ENCODE measurements at places on chromosomes 3 and 15. TPM values are rescaled to one million over a fixed set of nuclear protein-coding genes. Genes with fewer than 3 reads are reported as not detected.

The NBEAL2 gene
- 2.1 TPM for total RNA-seq

The ONECUT1 gene
- not detected for total RNA-seq

The WDR72 gene
- not detected for total RNA-seq

The CHRM5 gene
- not detected for total RNA-seq

The SENP7 gene
- total RNA-seq: 14.4 TPM

The MYD88 gene
- 10.3 TPM for total RNA-seq

The PCOLCE2 gene
- 6.7 TPM for total RNA-seq

The PP2D1 gene
- not detected for total RNA-seq

The IGDCC3 gene
- total RNA-seq: not detected

The P2RY13 gene
- under 0.01 TPM for total RNA-seq

The IL12A gene
- total RNA-seq: 72.5 TPM

The PEX11A gene
- total RNA-seq: 15.9 TPM

The PRR20G gene
- total RNA-seq: not detected

The SCN5A gene
- 0.50 TPM for total RNA-seq

The MKRN2OS gene
- total RNA-seq: not detected

The ACOX2 gene
- 20.5 TPM for total RNA-seq

DNA sequence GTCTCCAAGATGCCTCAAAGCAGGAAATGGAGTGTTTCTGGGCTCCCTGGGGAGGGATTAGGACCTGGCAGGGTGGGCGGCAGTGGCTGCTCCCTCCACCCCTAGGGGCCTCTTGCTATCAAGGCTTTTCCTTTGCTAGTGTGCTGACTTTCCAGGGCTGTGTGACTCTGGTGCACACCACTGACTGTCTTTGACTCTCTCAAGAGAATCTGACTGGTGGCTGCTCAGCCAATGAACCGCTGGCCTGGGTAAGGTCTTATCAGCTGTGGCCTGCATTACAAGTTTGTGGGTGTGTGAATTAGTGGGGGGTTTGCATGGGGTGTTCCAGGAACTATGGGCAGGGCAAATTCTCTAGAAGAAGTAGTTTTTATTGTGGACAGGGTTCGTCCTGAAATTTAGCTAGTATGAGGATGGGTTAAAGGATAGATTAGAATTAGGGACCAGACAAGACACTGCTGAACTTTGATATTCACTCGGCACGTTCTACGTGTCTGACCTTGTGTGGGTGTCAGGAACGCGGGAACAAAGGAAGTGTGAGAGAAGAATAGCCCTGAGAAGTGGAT is 29.5 kb downstream of the SIAH2 start:
- DNase-seq: no peak
- no peak overlapping the region for H3K27ac ChIP-seq
- H3K36me3 ChIP-seq: no peaks in the 10 kb centered on the region
- no peak overlapping the region for H3K4me3 ChIP-seq
- H3K4me1 ChIP-seq: no peaks in the 10 kb centered on the region

DNA sequence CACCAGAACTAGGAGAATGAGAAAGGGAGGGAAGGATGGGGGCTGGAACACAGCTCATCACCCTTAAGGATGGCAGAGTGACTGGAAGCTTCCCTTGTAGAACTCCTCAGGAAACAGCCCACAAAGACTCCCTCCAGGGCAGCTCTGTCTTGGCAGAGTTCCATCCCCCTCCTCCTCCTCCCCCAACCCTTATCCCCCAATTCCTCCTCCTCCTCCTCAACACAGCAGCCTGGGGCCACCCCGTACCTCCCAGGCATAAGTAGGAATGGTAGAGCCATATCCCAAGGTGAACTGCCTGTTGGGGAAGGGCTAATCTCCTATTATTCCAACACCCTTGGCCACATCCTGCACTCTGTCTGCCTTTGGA is 38.8 kb downstream of the ADCY5 start:
- no peaks in the 10 kb centered on the region for H3K4me1 ChIP-seq
- H3K27me3 ChIP-seq: peaks cover 21% of the 10 kb centered on the region
- no peak overlapping the region for H3K27ac ChIP-seq
- DNase-seq: no peak

- no peak for DNase-seq
- no peak overlapping the region for H3K27ac ChIP-seq
- H3K27me3 ChIP-seq: no peaks in the 10 kb centered on the region
- H3K4me3 ChIP-seq: no peak overlapping the region
Measured at GRCh38 chr15:80942746-80943565, 46.7 kb downstream of the MESD start.

GRCh38 chr3:72079369-72079872 is 294.5 kb upstream of the PROK2 start:
- no peak for DNase-seq
- H3K36me3 ChIP-seq: no peaks in the 10 kb centered on the region
- H3K4me1 ChIP-seq: no peaks in the 10 kb centered on the region
- H3K27me3 ChIP-seq: no peaks in the 10 kb centered on the region

DNA sequence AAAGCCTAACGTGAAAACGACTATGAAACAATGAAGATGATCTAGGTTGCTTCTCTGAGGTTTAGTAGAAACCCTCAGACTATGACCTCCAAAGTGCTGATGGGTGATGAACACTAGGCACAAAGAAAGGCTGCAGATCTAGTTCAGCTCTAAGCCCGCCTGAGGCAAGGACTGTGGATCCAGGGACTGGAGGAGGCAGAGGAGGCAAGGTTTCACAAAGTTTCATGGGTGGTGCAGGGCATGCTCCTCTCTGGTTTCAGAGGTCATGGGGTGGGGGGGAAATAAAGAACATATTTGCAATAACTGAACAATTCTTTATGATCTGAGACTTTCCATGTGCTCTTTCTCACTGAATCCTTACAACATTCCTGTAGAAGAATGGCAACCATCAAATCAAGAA is 679.2 kb downstream of the NTRK3 start:
- H3K27me3 ChIP-seq: no peaks in the 10 kb centered on the region
- H3K4me3 ChIP-seq: no peak overlapping the region

DNA sequence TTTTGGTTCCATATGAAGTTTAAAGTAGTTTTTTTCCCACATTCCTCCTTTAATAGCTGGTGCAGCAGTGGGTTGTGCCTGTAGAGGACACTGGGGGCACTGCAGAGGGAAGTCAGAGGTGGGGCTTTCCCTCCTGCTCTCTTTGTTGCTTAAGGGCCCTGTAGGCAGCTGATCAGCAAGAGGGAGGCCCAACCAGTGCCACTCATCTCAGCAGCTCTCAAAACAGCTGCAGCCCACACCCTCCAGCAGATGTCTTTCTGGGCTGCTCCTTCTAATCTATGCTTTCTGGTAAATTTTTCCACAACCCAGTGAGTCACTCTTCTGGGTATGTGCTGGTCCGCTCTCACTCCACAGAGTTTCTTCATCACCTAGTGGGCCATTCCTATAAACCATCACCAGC is 263.8 kb downstream of the FEZF2 start:
- no peaks in the 10 kb centered on the region for H3K36me3 ChIP-seq
- peaks cover 5% of the 10 kb centered on the region for H3K4me1 ChIP-seq
- peak; percentile 96 for DNase-seq

- H3K4me3 ChIP-seq: no peak overlapping the region
- no peaks in the 10 kb centered on the region for H3K36me3 ChIP-seq
- H3K27me3 ChIP-seq: no peaks in the 10 kb centered on the region
- no peaks in the 10 kb centered on the region for H3K4me1 ChIP-seq
- peak; percentile 26 for DNase-seq
Measured at GRCh38 chr3:158847452-158847821, 45.6 kb downstream of the MFSD1 start.

DNA sequence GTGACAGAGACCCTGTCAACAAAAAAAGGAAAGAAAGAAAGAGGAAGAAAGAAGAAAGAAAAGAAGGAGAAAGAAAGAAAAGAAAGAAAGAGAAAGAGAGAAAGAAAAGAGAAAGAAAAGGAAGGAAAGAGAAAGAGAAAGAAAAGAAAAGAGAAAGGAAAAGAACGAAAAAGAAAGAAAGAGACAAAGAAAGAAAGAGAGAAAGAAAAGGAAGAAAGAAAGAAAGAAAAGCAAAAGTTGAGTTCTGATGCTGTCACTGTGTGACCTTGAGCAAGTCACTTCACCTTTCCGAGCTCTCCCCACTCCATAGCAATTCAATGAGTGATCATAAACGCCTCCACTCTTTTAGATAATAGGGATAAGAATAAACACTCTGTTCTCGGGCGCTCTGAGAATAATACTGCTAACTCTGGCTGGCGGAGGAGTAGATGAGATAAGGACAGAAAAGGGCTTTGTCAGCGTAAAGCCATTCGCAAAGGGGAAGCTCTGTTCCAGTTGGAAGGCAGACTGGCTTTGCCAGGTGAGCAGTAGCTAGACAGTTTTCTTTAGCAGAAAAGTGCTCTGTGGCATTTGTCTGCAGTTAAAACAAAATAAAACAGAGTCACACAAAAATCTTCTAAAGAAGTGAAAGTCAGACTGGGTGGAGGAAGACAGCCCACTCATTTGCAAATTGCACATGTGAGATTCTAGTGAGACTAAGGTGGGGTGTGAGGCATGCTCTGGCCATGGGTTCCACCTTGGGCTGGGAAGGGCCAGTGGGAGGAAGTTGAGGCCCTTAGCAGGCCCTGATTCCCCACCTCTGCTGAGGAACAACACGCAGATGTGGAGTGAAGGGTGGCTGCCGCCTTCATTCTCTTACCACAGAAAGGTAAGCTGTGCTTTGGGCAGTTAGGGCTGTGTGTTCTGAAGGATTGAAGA is 9.6 kb upstream of the FLNB start:
- H3K27me3 ChIP-seq: no peaks in the 10 kb centered on the region
- DNase-seq: peak; percentile 88
- H3K4me1 ChIP-seq: no peaks in the 10 kb centered on the region
- no peak overlapping the region for H3K27ac ChIP-seq

DNA sequence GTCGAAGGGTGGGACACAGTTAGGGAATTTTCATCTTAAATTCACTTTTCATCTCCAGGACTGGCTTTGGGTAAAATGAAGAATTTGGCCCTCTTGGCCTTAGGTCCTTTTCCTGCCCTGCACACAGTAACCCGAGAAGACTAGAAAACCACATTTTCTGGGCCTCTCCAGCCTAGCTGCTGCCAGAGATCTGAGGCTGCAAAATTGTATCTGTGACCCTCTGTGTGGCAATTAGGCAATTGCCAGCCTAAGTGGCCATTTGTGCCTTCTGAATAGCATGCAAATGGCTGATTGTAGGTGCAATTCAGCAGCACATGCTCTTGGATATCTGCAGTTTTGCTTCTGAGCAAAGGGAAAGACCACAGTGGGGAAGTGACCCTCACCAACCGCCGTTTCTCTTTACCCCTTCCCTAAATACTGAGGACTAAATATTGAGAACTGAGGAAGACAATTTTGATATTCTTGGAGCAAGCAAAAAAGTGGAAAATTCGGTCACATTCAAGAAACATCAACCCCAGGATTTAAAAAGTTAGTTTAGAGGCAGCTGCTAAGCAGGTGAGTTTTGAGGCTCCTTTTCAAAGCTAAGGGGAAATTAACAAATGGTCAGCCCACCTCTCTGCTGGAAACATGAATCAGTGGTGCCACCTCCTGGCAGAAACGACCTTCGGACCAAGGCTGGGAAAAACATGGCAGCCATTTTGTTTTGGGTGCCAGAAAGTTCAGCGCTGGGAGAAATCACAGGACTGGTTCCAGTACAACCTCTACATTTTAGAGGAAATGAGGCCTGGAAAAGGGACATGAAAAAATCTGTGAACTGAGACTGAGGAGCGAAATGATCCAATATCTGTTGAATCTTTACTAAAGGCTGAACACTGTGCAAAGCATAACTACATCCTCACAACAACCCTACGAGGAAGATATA is 56.6 kb upstream of the PRTG start:
- no peaks in the 10 kb centered on the region for H3K4me1 ChIP-seq
- DNase-seq: peak; percentile 64
- H3K4me3 ChIP-seq: no peak overlapping the region
- H3K36me3 ChIP-seq: no peaks in the 10 kb centered on the region
- H3K27me3 ChIP-seq: no peaks in the 10 kb centered on the region

- peaks cover 4% of the 10 kb centered on the region for H3K4me1 ChIP-seq
- no peak overlapping the region for H3K27ac ChIP-seq
- DNase-seq: no peak
- H3K27me3 ChIP-seq: no peaks in the 10 kb centered on the region
Measured at GRCh38 chr3:146524961-146525360, 19.4 kb downstream of the PLSCR1 start.

GRCh38 chr3:105406268-105406667 is 39.6 kb downstream of the ALCAM start:
- no peak overlapping the region for H3K4me3 ChIP-seq
- no peak overlapping the region for H3K27ac ChIP-seq
- no peak for DNase-seq
- H3K4me1 ChIP-seq: no peaks in the 10 kb centered on the region
- no peaks in the 10 kb centered on the region for H3K27me3 ChIP-seq
- H3K36me3 ChIP-seq: no peaks in the 10 kb centered on the region

GRCh38 chr3:43146599-43146998 is 40.7 kb upstream of the POMGNT2 start:
- no peaks in the 10 kb centered on the region for H3K36me3 ChIP-seq
- no peaks in the 10 kb centered on the region for H3K4me1 ChIP-seq

DNA sequence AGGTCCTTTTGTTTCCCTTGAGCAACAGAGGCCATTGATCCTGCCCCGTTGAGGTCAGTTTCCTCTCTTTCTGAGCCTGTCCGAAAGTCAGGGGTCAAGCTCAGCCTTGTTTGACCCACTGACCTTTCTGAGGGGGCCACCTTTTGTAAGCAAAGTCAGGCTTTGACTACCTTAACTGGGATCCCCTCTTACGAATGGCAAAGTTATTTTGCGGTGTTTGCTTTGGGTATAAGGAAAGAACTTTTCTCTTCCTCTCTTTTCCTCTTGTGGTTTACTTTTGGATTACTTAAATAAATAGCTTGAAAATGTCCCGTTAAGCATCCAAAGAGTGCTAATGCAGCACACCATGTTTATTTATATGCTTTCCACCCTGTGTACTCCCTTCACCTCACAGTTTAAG is 340.6 kb downstream of the THSD4 start:
- H3K27ac ChIP-seq: no peak overlapping the region
- H3K4me1 ChIP-seq: no peaks in the 10 kb centered on the region
- H3K27me3 ChIP-seq: no peaks in the 10 kb centered on the region
- DNase-seq: no peak

- no peak for DNase-seq
- no peaks in the 10 kb centered on the region for H3K36me3 ChIP-seq
- no peaks in the 10 kb centered on the region for H3K27me3 ChIP-seq
- no peak overlapping the region for H3K4me3 ChIP-seq
- no peak overlapping the region for H3K27ac ChIP-seq
Measured at GRCh38 chr3:151841801-151842200, 27.9 kb downstream of the AADAC start.

DNA sequence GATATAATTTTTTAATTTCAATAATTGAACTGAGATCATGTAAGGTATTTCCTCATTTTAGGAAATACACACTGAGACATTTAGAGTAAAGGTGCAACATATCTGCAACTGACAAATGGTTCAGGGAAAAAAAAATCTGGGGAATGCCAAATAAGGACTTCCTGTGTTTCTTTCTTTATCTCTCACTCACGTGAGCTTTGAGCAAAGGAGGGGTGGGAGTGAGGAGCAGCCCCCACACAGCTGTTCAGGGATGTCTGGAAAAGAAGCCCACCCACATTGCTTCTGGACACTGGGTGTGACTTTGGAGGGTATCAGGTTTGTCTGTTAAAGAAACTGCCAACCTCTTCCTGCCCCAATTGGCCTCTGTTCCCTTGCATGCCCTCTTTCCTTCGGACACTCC is 5.6 kb upstream of the TP63 start:
- no peaks in the 10 kb centered on the region for H3K4me1 ChIP-seq
- no peak overlapping the region for H3K27ac ChIP-seq
- H3K27me3 ChIP-seq: no peaks in the 10 kb centered on the region
